ENCODE measurements at places on chromosomes 5 and 9.
A peak's percentile ranks its signal among the peaks of the same experiment; 100 is the strongest.

GRCh38 chr5:88094906-88095496 is 173.6 kb downstream of the TMEM161B start:
- H3K27me3 ChIP-seq = no peaks in the 10 kb centered on the region
- no peak for DNase-seq
- no peaks in the 10 kb centered on the region for H3K36me3 ChIP-seq
- no peaks in the 10 kb centered on the region for H3K4me1 ChIP-seq
- no peak overlapping the region for H3K4me3 ChIP-seq

- H3K27ac ChIP-seq = no peak overlapping the region
- DNase-seq = no peak
- no peaks in the 10 kb centered on the region for H3K36me3 ChIP-seq
- H3K27me3 ChIP-seq = no peaks in the 10 kb centered on the region
These were observed 505.1 kb downstream of the TLR4 start for GRCh38 chr9:118209343-118209742.

GRCh38 chr5:137470111-137470920 is 28.8 kb downstream of the SPOCK1 start:
- H3K27me3 ChIP-seq = no peaks in the 10 kb centered on the region
- no peaks in the 10 kb centered on the region for H3K4me1 ChIP-seq
- DNase-seq = no peak
- no peak overlapping the region for H3K27ac ChIP-seq

DNA sequence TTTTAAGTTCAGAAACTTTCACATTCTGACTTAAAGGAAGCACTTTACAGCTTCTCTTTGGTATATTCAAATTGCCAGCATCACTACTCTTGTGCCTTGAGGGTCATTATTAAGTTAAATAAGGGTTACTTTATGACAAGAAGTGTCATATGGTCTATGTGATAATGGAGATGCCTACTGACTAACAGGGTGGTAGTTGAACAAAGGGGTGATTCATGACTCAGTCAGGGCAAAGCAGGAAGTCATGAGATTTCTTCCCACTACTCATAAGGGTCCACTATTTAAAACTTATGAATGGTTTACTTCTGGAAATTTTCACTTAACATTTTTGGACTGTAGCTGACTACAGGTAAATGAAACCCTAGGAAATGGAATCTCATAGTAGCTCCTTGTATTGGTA is 938.3 kb upstream of the PTPRD start:
- H3K36me3 ChIP-seq = no peaks in the 10 kb centered on the region
- H3K4me1 ChIP-seq = no peaks in the 10 kb centered on the region
- no peak overlapping the region for H3K27ac ChIP-seq
- DNase-seq = no peak
- no peaks in the 10 kb centered on the region for H3K27me3 ChIP-seq

DNA sequence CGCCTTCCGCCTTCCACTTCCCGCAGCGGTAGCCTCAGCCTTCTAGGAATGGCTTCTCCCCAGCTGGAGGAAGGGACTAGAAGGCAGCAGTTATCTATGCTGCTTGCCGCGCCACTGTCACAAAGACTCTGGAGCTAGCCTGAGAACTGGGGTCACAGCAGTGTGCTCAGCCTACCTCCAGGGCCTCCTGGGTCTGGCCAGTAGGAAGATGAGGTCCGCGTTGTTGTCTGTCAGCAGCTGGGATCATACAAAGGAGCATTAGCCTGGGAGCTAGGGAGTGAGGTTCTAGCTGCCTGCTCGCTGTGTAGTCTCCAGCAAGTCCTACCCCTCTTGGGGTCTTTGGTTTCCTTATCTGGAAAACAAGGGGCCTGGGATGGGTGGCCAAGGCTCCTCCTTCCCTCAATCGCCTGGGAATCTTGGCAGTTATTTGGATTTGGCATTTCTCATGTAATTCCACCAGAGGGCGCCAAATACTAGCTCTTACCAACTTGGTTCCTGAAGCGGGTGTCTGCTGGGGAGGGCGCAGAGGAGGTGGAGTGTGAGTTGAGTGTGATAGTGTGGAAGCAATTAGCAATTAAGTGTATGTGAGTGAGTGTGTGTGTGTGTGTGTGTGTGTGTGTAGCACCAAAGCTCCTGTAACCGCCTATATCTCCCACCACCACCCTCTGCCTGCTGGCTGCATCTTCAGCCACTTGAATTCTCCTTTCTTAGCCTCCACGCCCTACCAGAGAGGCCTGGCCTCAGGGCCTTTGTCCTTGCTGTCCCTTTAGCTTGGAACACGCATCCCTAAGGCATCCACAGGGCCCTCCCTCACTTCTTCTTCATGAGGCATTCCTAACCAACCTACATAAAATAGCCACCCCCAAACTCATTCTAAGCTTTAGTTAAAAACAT is 97.1 kb downstream of the ENTREP1 start:
- no peaks in the 10 kb centered on the region for H3K27me3 ChIP-seq
- no peak overlapping the region for H3K27ac ChIP-seq
- no peak for DNase-seq
- no peaks in the 10 kb centered on the region for H3K4me1 ChIP-seq

DNA sequence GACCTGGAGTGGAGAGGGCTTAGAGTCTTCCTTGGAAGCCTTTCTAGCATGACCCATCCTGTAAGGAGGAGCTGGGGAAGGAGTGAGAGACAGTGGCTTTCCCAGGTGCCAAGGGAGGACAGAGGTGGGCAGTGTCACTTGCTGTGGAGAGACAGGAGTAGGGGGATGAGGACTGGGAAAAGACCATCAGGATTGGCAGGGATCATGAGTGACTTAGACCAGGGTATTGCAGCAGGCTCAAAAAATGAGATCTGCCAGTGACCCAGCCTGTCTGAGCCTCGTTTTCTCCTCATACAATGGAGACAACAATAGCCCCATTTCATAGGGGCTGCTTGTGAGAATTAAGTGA is 2.4 kb downstream of the TMOD1 start:
- peaks cover 23% of the 10 kb centered on the region for H3K4me1 ChIP-seq
- H3K4me3 ChIP-seq = no peak overlapping the region
- no peaks in the 10 kb centered on the region for H3K36me3 ChIP-seq

DNA sequence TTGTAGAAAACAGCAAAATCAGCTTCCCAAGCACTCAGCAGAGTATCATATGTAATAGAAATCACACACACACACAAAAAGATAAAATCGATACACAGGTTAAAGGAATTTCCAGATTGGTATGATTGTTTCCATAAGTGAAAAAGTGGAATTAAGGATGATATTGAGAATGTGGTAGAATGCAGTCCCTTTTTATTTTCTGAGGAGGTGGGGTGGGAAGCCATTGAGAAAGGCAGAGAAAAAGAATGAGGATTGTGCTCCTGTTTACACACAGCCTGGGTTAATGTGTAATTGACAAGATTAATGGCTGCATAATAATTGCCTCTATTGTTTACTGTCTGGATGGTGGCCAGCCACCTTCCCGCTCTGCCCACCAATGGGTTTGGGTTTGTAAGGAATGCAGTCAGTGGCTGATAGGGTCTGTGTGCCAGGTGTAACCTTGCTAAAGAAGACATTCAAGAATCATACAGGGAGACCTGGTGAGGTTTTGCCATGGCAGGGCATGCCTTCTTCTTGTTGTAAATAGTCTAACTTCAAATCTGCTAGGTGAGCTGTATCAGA is 177.2 kb upstream of the MAP3K1 start:
- H3K36me3 ChIP-seq = no peaks in the 10 kb centered on the region
- peak overlapping the region; percentile 71 for H3K27ac ChIP-seq
- H3K4me1 ChIP-seq = peaks cover 74% of the 10 kb centered on the region
- no peak for DNase-seq
- no peak overlapping the region for H3K4me3 ChIP-seq

DNA sequence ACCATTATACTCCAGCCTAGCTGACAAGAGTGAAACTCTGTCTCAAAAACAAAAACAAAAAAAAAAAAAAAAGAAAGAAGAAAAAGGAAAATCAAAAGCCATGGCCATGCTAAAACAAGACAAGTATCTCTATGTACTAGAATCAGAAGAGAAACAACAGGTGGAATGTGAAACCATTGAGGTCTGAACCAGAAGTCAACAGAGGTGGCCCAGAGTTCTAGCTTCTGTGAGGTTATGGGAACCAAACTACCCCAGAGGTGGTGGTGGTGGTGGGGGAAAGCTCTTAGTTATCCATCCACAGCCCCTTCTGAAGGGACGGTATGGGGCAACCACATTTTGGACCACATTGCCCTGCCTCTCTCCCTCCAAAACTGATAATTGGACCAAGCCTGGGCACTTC is 59.5 kb upstream of the ZNF366 start:
- no peaks in the 10 kb centered on the region for H3K27me3 ChIP-seq
- no peaks in the 10 kb centered on the region for H3K36me3 ChIP-seq
- no peak overlapping the region for H3K27ac ChIP-seq
- H3K4me3 ChIP-seq = no peak overlapping the region

DNA sequence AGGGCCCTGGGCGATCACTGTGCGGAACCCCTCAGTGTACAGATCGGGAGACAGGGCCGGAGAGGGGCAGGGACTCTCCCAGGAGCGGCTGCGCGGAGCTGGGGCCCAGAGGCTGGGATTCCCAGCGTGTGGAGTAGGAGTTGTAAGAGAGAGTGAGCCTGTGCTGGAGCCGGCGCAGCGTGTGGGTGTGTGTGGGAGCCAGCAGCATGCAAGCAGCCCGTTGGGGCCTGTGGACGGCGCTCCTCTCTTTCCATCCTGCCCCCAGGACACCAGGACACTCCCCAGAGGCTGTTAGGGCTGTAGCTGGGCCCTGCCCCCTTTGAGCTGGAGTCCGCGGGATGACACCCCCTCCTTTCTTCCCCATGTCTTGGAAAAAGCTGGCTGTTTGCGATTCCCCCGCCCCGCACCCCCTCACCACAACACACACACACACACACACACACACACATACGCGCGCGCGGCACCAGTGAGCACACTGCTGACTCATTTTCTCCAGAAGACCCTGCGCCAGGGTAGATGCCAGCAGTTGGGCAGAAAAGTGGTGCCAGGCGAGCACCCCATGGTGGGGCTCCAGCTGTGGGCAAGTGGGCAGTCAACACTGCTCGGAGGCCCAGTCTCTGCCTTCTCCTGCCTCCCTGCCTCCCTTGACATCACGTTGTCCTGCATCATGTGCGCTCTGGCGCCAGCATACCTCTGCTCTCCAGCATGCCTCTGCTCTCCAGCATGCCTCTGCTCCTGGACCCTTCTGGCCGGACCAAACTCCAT is 1.5 kb downstream of the COL27A1 start:
- peaks cover 21% of the 10 kb centered on the region for H3K4me1 ChIP-seq
- H3K4me3 ChIP-seq = peak overlapping the region; percentile 60
- DNase-seq = no peak
- no peaks in the 10 kb centered on the region for H3K27me3 ChIP-seq

DNA sequence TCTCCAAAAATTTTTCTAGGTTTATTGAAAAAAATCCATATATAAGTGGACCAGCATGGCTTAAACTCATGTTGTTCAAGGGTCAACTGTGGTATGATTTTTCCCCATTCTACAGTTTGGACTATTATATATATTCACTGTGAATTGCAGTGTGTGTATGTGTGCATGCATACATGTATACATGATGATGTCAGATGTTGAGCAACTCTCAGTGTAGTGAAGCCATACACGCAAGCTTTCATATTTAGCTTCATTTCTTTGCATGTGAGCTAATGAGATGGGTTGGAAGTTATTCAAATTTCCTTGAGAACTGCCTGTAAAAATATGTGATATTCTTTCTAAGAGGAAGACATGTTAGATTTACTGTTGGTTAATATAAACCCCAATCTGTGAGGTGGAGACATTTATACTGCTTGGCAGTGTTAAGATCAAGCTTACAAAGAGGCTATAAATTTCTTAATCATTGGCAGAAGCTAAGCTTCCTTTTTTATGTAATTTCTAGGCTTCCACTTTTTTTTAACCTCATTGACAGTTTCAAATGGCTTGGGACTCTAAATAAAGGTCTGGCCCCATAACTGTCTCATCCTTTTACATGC is 134.8 kb downstream of the GABRG2 start:
- H3K27ac ChIP-seq = no peak overlapping the region
- DNase-seq = no peak
- H3K36me3 ChIP-seq = no peaks in the 10 kb centered on the region
- H3K4me1 ChIP-seq = no peaks in the 10 kb centered on the region
- no peaks in the 10 kb centered on the region for H3K27me3 ChIP-seq

- no peak overlapping the region for H3K4me3 ChIP-seq
- H3K4me1 ChIP-seq = no peaks in the 10 kb centered on the region
- H3K36me3 ChIP-seq = no peaks in the 10 kb centered on the region
- no peak for DNase-seq
- H3K27me3 ChIP-seq = no peaks in the 10 kb centered on the region
These were observed 914.9 kb downstream of the EFNA5 start for GRCh38 chr5:106755789-106756188.

DNA sequence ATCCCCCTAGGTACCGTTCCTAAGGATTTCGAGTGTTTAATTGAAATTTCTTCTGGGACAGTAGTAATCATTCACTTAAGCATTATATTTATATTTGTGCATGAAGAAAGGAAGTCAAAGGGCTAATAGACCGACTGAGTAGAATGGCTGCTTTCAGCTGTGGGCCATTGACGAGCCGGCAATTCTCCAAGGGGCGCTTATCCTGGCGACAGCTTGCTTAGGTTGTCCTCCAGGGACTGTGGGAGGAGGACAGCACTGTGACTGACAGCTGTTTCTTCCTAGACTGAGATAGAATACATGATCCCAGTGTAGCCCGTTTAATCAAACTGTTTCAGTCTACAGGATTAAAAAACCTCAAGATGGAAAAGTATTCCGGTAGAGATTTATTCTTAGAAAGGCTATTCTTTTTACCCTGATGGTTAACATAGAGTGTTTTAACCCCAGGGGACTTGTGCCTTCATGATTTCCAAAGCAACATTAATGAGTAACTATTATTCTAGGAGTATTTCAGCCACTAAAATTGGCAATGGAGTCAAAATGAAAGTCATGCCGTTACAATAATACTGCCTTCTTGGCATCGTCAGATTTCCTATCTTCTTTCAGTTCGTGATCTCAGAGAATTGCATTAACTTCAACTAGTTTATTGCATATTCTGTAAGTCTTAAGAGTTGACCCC is 943.1 kb upstream of the WWC1 start:
- no peaks in the 10 kb centered on the region for H3K36me3 ChIP-seq
- no peak overlapping the region for H3K4me3 ChIP-seq
- H3K27ac ChIP-seq = no peak overlapping the region

DNA sequence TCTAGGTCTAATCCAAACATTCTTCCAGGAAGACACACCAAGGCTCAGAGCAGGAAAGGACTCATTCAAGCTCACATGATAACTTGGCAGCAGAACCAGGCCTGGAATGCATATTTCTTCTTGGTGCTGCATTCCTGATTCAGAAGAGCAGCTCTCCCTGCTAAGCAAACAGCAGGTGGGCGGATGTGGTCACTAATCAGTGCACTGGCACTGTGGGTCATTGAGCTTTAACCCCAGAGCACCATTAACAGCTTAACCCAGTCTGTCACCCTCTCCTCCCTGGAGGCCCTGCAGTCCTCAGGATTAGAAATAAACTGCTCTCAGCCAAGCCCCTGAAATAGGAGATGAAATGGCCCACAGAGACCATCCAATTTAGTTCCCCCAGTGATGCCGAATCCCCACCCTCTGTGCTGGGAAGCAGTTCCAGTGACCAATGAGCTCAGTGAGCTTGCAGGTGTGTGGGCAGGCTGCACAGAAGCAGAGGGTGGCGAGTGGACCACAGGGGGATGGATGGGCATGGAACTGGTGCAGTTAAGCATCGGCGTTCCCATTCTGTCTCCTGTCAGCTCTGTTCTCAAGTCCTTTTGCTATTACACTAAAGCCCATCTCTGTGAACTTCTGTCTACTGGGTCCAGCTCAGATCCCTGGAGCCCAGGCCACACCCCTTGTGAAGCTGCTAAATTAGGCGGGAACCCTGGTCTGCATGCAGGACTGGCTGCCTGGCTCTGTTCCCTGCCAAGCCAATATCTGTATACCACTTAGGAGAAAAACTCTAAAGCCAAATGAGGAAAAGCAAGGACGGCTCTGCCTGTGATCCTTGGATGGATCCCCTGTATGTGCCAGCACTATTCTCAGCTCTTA is 16.6 kb upstream of the MEGF9 start:
- no peak overlapping the region for H3K4me3 ChIP-seq
- H3K36me3 ChIP-seq = no peaks in the 10 kb centered on the region
- H3K27me3 ChIP-seq = no peaks in the 10 kb centered on the region
- DNase-seq = no peak
- peaks cover 7% of the 10 kb centered on the region for H3K4me1 ChIP-seq
